ENCODE measurements at places on chromosomes 3 and 15.
A peak's percentile ranks its signal among the peaks of the same experiment; 100 is the strongest.

- DNase-seq, result peak; percentile 54
Observed at GRCh38 chr15:100341750-100342560, at the start of gene ADAMTS17. Gene ADAMTS17, minus strand, starts transcription at chr15:100341975. Its CDS starts 76 bp downstream, at chr15:100341899.

- no peak for DNase-seq
Observed at GRCh38 chr3:134364936-134365765, 9.1 kb downstream of the AMOTL2 start.

GRCh38 chr3:196837819-196838420 is 29.8 kb upstream of the SENP5 start:
- DNase-seq, result peak; percentile 80

GRCh38 chr15:71485094-71485693 is 325.2 kb upstream of the NR2E3 start:
- no peak for DNase-seq

DNA sequence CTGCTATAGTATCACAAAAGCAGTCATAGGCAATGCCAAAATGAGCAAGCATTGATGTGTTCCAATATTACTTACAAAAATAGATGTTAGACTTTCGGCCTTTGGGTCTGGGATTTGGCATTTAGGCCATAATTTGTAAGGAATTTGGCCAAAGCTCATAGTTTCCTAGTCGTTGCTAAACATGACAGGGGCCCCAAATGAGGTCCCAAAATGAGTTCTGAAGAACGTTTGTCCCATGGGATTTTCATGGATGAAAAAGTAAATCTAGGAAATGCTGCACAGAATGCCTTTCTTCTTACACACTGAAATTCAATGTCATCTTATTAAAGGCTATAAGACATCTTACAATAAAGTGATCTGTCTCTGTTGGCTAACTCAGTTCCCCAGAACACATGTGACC is 456.0 kb downstream of the CNTN4 start:
- DNase-seq, result no peak

DNA sequence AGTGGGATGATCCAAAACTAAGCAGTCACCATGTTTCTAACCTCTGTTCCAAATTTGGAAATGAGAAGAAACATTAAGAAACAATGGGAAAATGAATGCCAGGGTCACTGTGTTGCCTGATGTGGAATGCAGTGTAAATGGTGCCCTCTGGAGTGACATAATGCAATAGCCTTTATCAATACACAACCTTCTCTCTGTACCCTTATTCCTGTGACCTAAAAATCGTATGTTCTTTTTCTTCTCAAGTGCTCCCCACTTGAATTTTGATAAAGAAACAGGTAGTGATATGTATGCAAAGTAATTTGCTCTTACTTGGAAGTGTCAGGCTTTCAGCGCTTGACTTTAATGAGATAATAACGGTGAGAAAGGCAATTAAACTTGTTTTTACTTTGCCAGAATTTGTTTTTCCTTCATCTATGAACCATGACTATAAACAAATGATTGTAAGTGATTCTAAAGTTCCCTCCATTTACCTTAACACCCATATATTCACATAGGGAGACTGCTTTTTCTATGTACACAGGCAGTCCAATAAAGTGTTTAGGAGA is 145.8 kb upstream of the THRB start:
- no peak for DNase-seq

All from hematopoietic multipotent progenitor cell treated with erythropoietin and hydrocortisone succinate and interleukin-3 and kit ligand, for 17 days (in vitro differentiated cells).